ENCODE measurements at places on chromosomes 13 and 19.

GRCh38 chr13:46654951-46655350, 102.0 kb downstream of the LRCH1 start:
- DNase-seq = no peak

DNA sequence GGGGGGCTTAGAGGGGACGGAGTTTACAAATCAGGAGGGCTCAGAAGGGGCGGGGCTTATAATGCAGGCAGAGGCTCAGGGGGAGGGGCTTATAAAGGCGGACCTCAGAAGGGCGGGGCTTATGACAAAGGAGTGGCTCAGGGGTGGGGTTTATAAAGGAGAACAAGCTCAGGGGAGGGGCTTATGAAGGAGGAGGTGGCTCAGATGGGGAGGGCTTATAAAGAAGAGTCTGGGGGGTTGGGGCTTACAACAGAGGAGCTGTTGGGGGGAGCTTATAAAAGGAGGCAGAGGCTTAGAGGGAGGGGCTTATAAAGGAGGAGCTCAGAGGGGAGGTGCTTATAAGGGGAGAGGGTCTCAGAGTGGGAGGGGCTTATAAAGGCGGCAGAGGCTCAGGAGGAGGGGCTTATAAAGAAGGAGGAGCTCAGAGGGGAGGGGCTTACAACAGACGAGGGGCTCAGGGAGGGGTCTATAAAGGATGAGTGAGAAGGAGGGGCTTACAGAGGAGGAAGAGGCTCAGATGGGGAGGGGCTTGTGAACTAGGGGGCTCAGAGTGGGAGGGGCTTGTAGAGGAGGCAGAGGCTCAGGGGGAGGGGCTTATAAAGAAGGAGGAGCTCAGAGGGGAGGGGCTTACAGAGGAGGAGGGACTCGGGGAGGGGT, 1.0 kb downstream of the SMIM24 start:
- DNase-seq = no peak

- no peak for DNase-seq
These were observed 152.8 kb upstream of the PABPC3 start for GRCh38 chr13:24943136-24943535.

- DNase-seq = no peak
These were observed 229.8 kb upstream of the IPO5 start for GRCh38 chr13:97723655-97724054.

- DNase-seq = no peak
These were observed 213.8 kb downstream of the DCLK1 start for GRCh38 chr13:35917252-35917941.

GRCh38 chr19:2040647-2041432, 10.2 kb downstream of the MKNK2 start:
- peak; percentile 2 for DNase-seq

- no peak for DNase-seq
These were observed 2.4 kb downstream of the ADAMTSL5 start for GRCh38 chr19:1510442-1510806.

DNA sequence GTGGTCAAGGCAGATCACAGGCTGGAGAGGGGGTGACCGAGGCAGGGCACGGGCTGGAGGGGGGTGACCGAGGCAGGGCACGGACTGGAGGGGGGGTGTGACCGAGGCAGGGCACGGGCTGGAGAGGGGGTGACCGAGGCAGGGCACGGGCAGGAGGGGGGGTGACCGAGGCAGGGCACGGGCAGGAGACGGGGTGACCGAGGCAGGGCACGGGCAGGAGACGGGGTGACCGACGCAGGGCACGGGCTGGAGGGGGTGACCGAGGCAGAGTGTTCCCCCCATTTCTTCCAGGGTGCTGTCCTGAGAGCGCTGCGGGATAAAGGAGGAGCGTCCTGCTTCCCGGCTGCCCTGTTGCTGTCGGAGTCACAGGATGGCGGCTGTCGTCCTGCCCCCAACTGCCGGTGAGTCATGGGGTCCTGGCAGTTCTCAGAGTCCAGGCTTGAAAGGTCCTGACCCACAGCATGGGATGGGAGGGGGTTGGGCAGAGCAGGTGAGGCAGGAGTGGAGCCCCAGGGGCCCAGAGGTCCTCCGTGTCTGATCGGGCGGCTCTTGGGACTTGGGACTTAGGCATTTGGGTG, 5.3 kb downstream of the ZNF557 start:
- no peak for DNase-seq

- no peak for DNase-seq
These were observed 10.8 kb upstream of the ILF3 start for GRCh38 chr19:10643172-10643967.

- no peak for DNase-seq
These were observed 12.1 kb downstream of the TYK2 start for GRCh38 chr19:10368101-10368803.

DNA sequence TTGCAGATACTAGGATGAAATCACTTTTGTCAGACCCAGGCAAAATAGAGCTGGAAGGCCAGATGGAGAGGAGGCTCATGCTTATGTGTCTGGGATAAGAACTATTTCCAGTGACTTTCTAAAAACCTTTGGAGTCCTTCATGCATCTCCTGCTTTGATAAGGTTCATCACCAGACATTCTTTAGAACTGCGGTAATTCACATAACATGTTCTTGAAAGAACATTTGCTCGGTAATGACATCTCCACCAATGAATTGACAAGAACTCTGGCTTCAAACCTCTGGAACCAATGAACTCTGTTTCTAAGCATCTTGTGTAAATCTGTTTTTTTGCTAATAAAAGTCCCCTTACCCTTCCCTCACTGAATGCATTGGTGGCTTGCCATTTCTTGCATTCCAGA, 112.0 kb upstream of the KL start:
- no peak for DNase-seq

DNA sequence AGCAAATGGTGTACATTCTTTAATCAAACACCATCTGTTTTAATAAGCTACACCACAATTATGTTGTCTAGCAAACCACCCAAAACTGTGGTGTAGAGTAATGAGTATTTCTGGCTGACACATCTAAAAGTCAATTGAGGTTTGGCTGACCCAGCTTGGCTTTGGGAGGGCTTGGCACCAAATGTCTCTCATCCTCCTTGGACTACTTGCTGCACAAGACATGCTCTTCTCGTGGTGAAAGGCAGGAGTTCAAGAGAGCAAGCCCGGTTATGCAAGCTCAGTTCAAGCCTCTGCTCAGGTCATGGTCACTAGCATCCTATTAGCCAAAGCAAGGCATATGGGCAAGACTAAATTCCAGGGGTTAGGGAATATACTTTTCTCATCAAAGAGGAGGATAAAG, 37.1 kb downstream of the LACC1 start:
- DNase-seq = no peak

GRCh38 chr13:66369666-66370065, 860.5 kb downstream of the PCDH9 start:
- DNase-seq = no peak

DNA sequence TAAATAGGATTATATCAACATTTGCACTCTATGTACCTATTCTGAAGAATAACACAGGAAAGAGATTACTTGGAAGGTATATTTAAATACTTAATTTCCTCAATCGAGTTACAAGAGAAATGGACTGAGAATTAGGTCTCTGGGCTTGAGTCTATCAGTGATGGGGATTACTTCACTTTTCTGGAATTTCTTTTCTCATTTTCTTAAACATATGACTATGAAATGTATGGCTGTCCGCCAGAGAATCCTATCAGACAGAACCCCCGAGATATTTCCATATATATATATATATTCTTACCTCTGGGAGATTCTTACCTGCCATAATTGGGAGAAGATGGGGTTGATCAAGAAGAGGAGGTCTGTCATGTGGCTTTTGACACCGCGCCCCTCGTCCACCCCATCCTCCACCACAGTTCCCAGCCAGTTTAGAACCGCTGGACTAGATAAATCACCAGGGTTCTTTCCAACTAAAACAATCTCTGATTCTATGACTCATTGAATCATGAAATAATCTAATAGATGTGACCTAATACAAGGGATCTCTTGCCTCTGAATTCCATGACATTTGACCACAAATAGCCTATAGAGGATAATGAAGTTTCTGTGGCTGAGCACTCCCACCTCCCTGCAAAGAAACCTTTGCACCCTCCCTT, 231.3 kb downstream of the TBC1D4 start:
- DNase-seq = no peak

DNA sequence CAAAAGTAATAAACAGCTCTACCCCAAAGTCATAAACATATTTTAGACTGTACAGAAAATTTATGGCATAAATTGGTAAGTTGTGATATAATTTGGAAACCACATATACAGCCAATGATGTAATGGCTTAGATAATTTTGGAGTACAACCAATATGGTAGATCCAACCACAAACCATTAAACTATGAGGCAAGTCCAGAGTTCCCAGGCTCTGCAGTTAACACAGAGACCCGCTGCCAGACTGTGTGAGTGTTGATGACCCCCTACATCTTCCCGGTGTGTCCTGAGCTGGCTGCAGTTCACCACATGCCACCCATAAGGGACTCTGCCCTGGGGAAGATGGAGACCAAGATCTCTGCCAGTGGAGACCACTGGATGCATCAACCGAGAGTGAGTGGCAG, 9.9 kb upstream of the SERPINE3 start:
- DNase-seq = no peak

GRCh38 chr19:46324277-46324676, 22.6 kb upstream of the PPP5C start:
- DNase-seq = no peak
